Left forelimb (tissue), 1 donor: ENCODE measurements at places on chromosomes 1 and 21.

DNA sequence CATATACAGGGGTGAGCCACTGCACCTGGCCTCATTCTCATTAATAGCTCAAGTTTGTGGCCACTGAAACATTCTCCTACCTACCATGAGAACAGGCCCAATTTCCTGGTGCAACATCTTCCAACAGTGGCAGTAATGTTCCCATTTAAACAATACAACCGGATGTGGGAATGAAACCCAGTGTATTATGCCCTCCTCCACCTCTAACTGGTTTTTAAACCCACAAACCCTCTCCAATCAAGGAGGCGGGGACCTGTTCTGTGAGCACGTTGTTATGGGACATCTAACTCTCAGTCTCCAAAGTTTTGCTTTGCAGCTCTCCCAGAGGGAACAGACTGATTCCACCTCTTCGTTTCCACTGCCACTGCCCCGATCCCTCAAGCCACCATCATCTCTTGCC, 2.6 kb downstream of the CTNNBIP1 start:
- no peak for DNase-seq

- DNase-seq, result no peak
Observed at GRCh38 chr1:29323636-29324035, 87.3 kb downstream of the PTPRU start.

GRCh38 chr21:46663754-46664153, 28.3 kb downstream of the PRMT2 start:
- no peak for DNase-seq

DNA sequence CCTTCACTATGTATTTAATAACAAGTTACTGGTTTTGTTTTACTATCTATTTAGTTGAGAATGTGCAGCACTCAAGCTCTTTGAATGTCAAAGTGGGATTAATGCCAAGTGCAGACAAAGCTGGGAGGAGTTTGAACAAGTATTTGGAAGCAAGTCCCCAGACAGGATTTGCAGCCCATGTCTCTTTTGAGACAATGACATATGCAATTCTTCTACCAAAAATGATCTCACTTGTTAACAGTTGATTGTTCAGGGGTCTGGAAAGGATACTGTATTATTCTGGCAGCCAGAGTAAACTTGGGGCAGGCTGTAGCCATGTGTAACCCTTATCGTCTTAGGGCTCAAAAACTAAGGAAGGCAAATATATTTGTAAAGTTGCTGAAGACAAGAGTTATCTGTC, 15.8 kb downstream of the COLGALT2 start:
- DNase-seq, result no peak

DNA sequence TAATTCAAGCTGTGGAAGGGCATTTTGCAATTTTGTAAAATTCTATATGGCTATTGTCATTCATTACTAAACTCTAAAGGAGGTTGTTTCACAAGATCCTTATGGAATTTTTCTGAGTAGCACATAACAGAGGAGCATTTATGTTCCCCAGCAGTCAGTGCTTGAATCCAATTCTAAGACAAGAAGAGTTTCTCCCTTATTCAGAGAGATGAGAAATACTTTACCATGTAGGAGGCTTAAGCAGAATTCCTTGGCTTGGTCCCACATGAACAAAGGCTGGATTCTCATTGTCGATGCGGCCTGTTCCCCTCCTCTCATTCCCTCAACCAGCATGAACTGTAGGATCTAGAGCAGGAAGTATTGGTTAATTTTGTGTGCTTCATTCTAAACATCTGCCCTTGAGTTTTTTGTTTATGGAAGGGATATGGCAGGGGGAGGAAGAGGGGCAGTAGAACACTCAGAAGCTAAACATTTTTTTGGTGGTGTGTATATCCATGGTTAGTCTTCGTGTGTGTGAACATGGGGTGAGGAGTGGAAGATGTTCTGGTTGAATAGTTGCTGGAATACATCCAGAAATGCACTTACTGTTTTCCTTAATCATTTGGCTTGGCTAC, 74.3 kb downstream of the LAMC1 start:
- no peak for DNase-seq

GRCh38 chr1:246680190-246680589, 44.0 kb upstream of the SCCPDH start:
- DNase-seq, result no peak

DNA sequence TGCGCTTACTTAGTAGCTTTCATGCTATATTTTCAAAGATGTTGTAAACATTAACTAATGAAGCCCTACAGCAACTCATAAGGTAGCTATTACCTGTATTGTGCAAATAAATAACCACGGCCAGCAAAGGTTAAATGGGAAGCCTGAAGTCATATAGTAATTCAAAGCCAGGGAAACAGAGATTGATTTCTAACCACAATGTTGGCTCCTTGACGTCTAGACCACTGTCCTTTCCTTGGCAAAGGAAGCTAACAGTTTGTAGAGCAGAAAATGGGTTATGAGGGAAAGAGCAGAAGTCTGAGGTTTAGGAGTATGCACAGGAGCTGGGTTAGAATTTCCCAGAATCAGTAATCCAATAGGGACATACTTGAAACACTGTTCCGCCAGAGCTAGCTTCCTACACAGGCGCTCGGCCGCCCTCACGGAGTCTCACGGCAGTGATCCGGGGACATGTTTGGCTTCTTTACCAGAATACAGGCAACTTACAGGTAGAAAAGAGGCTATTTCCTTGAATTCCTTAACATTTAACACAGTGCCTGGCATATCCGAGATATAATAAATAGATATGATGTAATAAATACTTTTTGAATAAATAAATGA, 298.8 kb upstream of the LYPLAL1 start:
- no peak for DNase-seq

GRCh38 chr1:108605633-108606032, 45.7 kb downstream of the EEIG2 start:
- no peak for DNase-seq

DNA sequence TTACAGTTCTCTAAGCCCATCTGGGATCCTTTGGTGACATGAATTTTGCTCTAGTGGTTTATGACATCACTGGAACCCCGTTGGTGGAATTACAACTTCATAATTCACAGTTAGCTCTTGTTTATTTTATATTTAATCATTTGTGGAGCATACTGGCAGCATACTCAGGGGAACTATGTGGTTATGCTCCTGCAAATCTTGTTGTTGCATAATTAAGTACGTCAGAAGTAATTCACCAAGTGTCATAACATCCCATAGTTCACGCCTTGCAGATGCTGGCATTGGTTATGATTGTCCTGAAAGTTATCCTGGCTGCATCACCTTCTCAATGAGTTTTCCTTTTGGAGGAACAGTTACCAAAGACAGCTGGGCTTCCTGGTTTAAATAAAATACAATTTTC, 16.5 kb downstream of the PRRX1 start:
- no peak for DNase-seq

GRCh38 chr1:242318140-242318539, 206.4 kb downstream of the PLD5 start:
- no peak for DNase-seq
